Sigmoid colon (tissue), 7 donors: ENCODE measurements at places on chromosomes 7 and 10. TPM values are rescaled to one million over a fixed set of nuclear protein-coding genes. Genes with fewer than 3 reads are reported as not detected.
A peak's percentile ranks its signal among the peaks of the same experiment; 100 is the strongest.

Gene BTBD16
- 0.54 TPM for total RNA-seq

Gene KLF14
- total RNA-seq = not detected

Gene TMEM270
- total RNA-seq = not detected

- no peak for DNase-seq
- no peak overlapping the region for H3K4me3 ChIP-seq
- no peaks in the 10 kb centered on the region for H3K36me3 ChIP-seq
Measured at GRCh38 chr7:81029511-81029910, 110.7 kb upstream of the SEMA3C start.

Gene DLX5
- total RNA-seq = 0.41 TPM

Gene HYAL4
- not detected for total RNA-seq

DNA sequence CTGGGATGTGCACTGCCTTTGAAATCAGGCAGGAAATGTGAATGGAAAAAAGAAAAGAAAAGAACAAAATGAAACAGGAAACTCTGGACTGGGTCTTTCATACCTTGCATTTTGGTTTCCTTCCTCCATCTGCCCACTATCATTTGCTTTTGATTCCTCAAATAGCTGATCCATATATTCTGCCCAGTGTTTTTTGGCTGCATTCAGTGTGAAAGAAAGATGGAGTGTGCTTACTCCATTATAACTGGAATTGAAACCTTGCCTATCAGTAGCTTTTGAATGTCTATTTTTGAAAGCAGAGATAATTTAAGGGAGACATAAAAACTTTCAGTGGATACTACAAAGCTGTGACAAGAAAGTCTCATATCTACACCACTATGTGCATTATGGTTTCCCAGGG lies 64.1 kb upstream of the ASAH2 start:
- no peak for DNase-seq
- no peaks in the 10 kb centered on the region for H3K27me3 ChIP-seq
- H3K27ac ChIP-seq = no peak overlapping the region
- peaks cover 16% of the 10 kb centered on the region for H3K36me3 ChIP-seq
- peaks cover 14% of the 10 kb centered on the region for H3K4me1 ChIP-seq
- no peak overlapping the region for H3K4me3 ChIP-seq

DNA sequence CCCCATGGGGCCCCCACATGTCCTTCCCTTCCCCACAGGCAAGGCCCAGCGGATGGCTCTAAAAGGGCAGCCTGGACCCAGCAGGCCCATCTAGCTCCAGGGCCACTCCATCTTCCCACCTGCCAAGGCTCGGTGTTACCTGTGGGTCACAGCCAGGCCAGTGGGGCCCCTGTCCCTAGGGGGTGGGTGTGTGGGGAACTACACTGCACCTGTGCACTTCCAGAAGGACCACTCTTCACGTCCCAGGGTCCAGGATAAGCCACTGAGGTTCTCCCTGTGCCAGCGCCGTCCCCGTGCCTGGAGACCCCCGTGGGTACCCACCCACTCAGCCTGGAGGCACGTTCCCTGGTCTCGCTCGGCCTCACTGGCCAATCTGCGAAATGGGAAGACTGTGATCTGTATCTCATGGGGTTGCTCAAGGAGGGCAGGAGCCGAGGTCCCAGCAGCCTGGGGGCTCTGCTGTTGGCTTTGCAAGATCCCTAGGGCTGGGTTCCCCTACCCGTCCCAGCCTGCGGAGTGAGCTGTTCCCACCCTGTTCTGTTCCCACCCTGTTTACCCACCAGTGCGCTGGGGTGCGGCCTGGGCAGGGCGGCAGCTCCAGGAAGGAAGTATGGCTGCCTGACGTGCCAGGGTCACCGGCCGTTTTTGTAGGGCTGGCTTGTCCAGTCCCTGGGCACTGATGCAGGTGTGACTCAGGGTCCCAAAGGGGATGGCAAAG lies 4.6 kb downstream of the PWWP2B start:
- DNase-seq = peak; percentile 69
- no peak overlapping the region for H3K4me3 ChIP-seq
- peaks cover 50% of the 10 kb centered on the region for H3K4me1 ChIP-seq
- peaks cover 13% of the 10 kb centered on the region for H3K36me3 ChIP-seq
- no peaks in the 10 kb centered on the region for H3K27me3 ChIP-seq

GRCh38 chr10:35912615-35913569 lies 270.8 kb upstream of the FZD8 start:
- H3K27me3 ChIP-seq = no peaks in the 10 kb centered on the region
- peaks cover 12% of the 10 kb centered on the region for H3K4me1 ChIP-seq
- no peak overlapping the region for H3K27ac ChIP-seq
- no peak for DNase-seq

Gene LDB1
- 88.4 TPM for total RNA-seq

Gene GIMAP5
- 17.7 TPM for total RNA-seq

DNA sequence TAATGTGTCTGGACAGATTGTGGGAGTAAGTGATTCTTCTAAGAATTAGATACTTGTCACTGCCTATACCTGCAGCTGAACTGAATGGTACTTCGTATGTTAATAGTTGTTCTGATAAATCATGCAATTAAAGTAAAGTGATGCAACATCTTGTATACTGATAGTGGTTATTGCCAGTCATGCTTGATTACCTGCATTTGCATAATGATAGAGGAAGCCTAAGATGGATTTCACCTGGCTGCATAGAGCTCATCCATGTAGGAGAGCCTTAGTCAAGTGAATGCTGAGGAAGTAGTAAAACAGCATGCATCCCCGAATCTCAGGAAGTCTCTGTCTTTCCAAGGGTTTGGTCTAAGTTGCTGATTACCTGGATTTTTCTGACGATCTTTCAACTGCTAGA lies 64.2 kb upstream of the CAPZA2 start:
- no peak for DNase-seq
- H3K27ac ChIP-seq = no peak overlapping the region
- no peaks in the 10 kb centered on the region for H3K27me3 ChIP-seq
- no peaks in the 10 kb centered on the region for H3K36me3 ChIP-seq
- H3K4me3 ChIP-seq = no peak overlapping the region

- no peaks in the 10 kb centered on the region for H3K27me3 ChIP-seq
- DNase-seq = no peak
- H3K36me3 ChIP-seq = no peaks in the 10 kb centered on the region
- H3K4me3 ChIP-seq = no peak overlapping the region
- H3K27ac ChIP-seq = no peak overlapping the region
Measured at GRCh38 chr7:91323626-91324158, 59.5 kb downstream of the FZD1 start.

- H3K27ac ChIP-seq = no peak overlapping the region
- H3K36me3 ChIP-seq = no peaks in the 10 kb centered on the region
- no peaks in the 10 kb centered on the region for H3K4me1 ChIP-seq
- H3K4me3 ChIP-seq = no peak overlapping the region
Measured at GRCh38 chr7:120274482-120274881, 1.5 kb downstream of the KCND2 start.
